ENCODE measurements at places on chromosomes 11 and 22.

GRCh38 chr11:68954836-68955606 is 25.8 kb downstream of the MRGPRD start:
- DNase-seq = no peak

- DNase-seq = no peak
Observed at GRCh38 chr11:44785856-44786607, 59.3 kb downstream of the TSPAN18 start.

DNA sequence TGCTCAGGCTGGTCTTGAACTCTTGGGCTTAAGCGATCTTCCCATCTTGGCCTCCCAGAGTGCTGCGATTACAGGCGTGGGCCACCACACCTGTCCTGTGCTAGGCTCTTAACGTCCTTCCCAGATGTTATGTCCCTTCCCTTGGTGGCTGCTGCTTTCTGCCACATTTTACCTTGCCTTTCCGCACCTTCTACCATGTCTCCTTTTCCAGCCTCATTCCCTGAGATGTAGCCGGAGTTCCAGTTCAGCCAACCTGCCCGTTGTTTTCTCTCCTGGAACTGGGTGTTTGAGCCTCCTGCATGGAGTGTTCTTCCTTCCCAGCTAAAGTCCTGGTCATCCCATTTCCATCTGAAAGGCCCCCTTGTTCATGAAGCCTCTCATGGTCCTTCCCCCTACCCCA is 95.3 kb downstream of the PTPRJ start:
- DNase-seq = no peak

DNA sequence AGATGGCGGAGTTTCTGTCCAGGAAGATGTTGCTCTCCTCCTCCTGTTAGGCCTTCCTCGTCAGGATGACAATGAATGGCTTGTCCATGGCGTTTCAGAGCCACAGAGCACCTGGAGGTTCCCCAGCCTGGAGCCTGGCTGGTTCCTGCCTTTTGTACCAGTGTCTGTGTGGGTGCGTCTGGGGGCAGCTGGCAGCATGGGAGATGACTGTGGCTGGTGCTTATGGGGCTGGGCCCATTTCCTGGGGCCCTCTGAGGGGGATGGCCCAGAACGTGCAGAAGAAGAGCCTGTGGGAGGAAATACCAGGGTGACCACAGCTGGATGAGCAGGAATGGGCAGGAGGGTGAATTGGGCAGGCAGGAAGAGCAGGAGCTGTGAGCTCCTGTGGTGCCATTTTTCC is 6.7 kb downstream of the SLC37A2 start:
- DNase-seq = peak; percentile 66

DNA sequence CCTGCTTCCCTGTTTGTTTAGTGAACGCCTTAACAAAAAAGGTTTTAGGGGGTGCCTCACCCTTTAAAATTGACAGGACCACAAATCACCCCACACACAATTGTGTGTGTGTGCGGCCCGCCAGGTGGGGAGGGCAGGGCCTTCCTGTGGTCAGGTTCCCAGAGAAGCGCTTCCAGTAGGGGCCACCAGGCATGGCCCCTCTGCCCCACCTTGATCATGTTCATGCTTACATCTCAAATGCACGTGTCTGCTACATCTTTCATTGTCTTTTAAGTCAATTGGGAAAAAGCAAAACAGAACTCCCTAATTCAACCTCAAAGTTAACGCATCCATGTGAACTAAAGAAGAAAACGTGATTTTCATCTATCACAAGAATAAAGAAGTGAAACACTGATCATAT is 1335.3 kb downstream of the TBC1D22A start:
- no peak for DNase-seq

DNA sequence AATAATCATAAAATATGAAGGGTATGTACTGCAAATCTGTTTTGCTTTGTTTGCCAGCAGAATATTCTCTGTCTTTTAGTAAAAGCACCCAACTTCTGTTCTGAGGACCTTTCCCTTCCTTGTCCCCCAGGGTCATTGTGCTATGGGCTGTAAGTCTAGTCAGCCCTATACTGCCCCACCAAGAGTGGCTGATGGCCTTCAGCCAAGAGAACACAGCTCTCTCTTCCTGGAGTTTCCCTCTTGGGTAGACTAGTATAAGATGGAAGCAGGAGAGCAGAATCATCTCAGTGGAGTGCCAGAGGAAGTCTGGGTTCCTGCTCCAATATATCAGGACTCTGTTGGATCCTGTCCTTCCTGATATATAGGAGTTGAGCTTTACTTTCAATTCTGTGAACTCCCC is 29.0 kb downstream of the MMP13 start:
- no peak for DNase-seq

DNA sequence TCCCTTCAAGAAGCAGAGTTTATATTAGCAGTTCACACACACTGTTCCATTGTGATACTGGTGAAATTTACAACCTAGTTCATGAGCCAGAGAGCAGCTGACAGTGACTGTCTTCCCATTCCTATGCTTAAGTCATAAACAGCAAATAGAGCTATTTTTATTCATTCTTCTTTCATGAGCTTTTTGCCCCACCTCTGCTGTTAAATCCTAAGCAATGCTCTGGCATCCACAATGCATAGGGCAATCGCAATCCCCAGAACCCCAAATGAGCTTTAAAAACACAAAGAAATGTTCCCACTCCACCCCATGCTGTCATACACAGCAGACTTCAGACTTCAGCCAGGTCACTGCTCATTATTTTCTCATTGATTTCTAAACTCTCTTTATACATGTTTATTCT is 307.5 kb downstream of the ETS1 start:
- DNase-seq = peak; percentile 45

- DNase-seq = no peak
Observed at GRCh38 chr22:42282943-42283277, 12.5 kb upstream of the TCF20 start.

- DNase-seq = peak; percentile 60
Observed at GRCh38 chr11:34150494-34151151, 45.2 kb downstream of the NAT10 start.

DNA sequence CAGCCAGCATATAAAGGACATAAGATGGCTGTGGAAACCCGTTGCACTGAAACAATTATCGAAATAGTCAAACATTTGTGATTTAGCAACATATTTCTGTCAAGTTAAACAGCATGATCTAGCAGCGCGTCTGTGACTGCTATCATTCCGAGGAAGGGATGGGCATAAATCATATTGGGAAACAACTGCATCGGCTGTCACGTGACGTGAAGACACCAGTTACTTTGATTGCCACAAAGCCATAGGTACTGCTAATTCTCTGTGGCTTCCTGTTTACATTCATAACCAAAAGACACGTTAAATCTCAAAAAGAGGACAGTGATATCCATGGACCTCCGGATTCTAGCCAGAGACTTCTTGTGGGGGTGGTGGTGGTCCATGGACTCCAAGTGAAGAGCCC is 87.8 kb downstream of the CACNA1I start:
- no peak for DNase-seq

- no peak for DNase-seq
Observed at GRCh38 chr11:106280036-106280435, 202.6 kb downstream of the AASDHPPT start.

DNA sequence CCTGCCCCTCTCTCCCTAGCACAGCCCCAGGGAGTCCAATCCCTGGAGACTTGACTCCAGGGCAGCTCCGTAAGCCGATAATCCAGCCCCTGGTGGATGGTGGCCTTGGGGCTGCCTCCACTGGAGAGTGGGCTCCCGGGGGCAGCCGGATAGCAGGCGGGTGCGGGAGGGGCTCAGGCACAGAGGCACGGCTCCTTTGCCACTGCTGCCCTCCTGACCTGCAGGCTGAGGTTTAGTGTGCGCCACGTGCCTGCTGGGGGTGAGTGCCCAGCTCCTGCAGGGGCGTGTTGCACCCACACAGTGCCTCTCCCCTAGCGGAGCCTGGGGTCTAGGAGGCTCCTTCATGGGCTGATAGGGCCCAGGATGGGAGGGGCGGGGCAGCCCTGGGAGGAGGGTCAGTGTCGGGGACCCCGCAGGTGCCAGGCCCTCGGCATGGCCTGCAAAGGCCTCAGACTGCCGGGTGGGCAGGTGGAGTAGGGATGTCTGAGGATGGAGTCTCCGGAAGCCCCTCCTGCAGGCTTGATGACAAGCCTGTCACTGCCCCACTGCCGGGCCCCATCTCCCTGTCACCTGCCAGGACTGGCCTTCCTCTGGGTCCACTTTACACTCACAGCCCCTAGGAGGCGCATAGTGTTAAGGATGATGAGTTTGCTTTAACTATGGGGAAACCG is 5.6 kb downstream of the DUSP8 start:
- no peak for DNase-seq

GRCh38 chr22:30602049-30602448 is 4.9 kb upstream of the TCN2 start:
- peak; percentile 29 for DNase-seq

- peak; percentile 75 for DNase-seq
Observed at GRCh38 chr22:27752771-27753170, 48.8 kb downstream of the MN1 start.

DNA sequence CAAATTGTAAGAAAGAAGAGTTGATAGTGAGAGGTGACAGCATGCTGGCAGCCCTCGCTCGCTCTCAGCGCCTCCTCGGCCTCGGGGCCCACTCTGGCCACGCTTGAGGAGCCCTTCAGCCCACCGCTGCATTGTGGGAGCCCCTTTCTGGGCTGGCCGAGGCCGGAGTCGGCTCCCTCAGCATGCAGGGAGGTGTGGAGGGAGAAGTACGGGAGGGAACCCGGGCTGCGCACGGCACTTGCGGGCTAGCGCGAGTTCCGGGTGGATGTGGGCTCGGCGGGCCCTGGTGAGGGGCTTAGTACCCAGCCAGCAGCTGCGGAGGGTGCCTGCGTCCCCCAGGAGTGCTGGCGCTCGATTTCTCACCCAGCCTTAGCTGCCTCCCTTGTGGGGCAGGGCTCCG is 539.7 kb upstream of the CCDC179 start:
- no peak for DNase-seq

DNA sequence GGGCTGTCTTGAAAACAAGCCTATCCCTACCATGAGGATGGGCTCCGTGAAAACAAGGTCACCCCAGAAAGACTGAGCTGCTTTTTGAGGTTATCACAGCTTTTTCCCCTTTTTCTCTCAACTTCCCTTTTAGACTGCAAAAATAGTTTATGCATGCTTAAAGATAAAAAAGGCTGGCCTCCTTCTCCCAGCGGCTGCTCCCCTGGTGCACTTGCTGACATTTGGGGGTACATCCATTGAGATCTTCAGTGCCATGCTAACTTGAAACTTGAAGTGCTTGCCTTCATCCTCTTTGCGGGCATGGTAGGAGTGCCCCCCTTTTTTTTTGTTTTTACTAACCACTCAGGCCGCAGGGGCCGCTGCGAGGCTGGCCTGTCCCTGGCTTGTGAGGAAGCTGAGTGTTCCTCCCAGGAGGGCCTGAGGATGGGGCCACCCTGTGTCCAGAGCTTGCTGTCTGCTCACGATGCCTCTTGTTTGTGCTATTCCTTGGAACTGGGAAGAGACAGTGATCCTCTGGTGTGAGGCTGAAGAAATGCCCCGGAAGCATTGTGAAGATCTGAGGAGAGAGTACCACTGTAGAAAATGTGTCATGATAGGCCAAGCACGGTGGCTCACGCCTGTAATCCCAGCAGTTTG is 2.2 kb downstream of the TANGO2 start:
- DNase-seq = no peak

DNA sequence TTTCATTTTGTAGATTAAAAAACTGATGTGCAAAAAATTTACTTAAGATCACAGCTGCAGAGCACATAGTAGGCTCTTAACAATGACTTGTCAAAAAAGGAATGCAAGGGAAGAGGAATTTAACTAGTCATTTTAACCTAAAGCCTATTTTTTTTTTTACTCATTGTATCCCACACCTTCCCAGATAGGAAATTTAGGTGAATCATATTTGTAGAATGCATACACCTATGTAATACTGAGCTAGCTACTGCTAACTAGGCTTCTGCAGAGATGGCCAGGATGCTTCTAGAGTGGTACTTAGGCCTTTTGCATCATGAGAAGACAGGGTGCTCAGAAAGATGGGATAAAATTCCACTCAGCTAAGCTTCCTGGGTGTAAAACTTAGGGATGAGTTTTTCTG is 387.3 kb downstream of the AASDHPPT start:
- no peak for DNase-seq

GRCh38 chr11:110473706-110474105 is 44.0 kb downstream of the FDX1 start:
- DNase-seq = peak; percentile 22

GRCh38 chr22:36201630-36202319 is at the start of gene APOL4:
Gene APOL4 (minus strand): TSS chr22:36201809. CDS start chr22:36201734, 75 bp downstream.
- DNase-seq = peak; percentile 60

GRCh38 chr11:67406969-67407687 is 3.2 kb downstream of the TBC1D10C start:
- DNase-seq = no peak

- DNase-seq = peak; percentile 46
Observed at GRCh38 chr22:38233427-38233826, 31.6 kb downstream of the MAFF start.

DNA sequence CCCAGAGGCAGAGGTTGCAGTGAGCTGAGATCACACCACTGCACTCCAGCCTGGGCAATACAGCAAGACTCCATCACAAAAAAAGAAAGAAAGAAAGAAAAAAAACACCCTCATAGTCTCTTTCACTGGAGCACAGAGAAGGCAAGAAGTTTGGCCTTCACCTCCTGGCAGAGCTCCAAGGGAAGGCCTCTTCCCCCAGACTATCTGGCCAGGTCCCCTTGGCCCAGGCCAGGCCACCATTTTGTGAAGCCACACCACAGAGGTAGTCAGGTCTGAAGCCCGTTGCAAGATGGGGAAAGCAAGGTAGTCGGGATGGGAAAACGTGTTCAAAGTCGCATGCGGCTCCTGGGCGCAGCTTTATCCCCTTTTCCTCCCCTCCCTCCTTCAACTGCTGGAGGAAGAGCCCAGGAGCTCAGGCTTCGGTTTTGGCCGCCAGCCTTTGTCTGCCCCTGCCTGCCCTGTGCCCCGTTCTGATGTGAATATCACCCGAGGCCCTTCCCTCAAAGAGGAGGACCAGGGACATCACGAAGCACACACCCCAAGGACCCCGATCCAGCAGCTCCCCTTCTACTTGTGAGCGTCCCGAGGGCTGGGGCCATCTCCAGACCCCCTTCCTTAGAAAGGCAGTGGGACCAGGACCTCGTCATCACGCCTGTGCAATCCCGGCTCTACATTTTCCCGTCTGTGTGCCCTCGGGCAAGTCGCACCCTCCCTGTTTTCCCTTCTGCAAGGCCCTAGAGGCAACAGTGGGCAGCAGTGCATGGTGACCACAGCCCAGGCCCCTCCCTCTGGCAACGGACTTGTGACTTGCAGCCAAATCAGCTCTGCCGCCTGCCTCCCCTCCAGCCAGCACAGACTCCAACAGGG is 17.7 kb downstream of the CABP7 start:
- DNase-seq = no peak

- DNase-seq = no peak
Observed at GRCh38 chr11:76903325-76903724, 42.6 kb downstream of the ACER3 start.

DNA sequence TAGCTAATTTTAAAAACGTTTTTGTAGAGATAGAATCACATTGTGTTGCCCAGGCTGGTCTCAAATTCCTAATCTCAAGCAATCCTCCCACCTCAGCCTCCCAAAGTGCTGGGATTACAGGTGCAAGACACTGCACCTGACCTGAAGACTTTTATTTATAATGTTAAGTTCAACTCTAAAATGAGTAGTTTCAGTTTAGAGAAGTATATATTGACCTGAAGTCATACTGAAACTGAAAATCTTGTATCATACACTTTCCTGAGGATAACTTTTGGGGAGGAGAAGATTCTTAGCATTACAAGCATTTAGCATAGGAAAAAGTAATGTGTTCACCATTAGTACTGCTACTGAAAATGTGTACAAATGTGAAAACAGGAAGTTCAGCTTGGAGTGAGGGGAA is 249.3 kb downstream of the CASP12 start:
- no peak for DNase-seq
